Stimulated activated naive CD4-positive, alpha-beta T cell treated with Interleukin-2 at 50 U/mL for 16 hours (primary cell): ENCODE measurements at places on chromosomes 5 and 9.

GRCh38 chr9:37034305-37034937 is 353 bp upstream of the PAX5 start:
- DNase-seq, result no peak

GRCh38 chr5:154766558-154767281 is 11.5 kb downstream of the LARP1 start:
- DNase-seq, result no peak

GRCh38 chr9:114237781-114238180 is 82.4 kb downstream of the COL27A1 start:
- no peak for DNase-seq

DNA sequence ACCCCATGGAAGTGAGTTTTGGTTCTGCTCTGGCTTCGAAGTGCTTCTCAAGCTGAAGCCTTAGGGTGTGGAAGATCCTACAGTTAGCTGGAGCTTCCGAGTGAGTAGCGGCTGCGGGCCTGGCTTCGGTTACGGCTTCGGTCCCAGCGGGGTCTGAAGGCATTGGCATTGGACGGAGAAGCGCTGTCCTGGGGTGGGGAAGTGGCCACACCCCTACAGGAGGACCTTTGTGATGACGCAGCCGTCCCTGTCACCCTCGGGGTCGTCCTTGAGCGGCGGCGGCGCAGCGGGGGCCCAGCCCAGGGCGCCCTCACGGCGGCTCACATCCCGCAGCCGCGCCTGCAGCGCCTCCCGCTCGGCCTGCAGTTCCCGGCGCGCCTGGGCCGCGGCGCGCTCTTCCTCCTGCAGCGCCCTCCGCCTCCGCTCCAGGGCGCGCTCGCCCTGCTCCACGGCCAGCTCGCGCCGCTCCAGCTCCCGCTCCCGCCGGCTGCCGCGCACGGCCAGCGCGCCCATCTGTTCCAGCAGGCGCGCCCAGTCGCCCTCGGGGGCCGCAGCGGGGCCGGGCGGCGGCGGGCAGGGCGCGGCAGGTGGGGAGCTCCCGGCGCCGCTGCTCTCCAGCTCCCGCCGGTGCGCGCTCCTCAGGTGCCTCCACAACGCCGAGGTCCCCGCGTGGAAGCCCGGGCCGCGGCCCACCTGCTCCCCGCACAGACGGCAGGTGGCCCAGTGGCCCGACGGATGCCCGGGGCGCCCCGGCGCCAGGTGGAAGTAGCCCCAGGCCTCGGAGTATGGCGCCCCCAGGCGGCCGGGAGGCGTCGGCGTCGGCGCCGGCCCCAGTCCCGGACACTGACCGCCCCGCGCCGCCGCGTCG is 9.9 kb downstream of the ZBED3 start:
- peak; percentile 26 for DNase-seq

GRCh38 chr9:111730937-111731567 is 63.7 kb downstream of the SHOC1 start:
- DNase-seq, result no peak

DNA sequence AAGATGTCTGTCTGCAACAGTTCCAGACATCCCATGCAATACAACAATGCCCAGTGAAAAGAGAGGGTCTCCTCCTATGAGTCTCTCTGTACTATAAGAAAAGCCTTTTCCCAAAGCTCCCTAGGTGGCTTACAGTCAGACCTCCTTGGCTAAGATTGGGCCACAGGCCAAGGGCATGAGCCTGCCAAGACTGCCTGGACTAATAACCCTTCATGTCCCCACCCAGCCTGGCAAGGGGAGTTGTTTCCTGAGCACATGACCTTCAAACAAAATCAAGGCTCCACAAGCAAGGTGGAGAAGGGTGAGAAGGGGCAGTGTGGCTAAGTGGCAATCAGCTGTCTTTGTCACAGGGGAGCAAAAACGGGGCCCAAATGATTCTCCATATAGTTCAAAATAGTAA is 75.6 kb upstream of the ZSWIM6 start:
- no peak for DNase-seq

GRCh38 chr5:81397176-81397575 is 3.2 kb upstream of the ACOT12 start:
- no peak for DNase-seq

GRCh38 chr5:56950626-56951125 is 1.2 kb downstream of the MIER3 start:
- peak; percentile 28 for DNase-seq
